ENCODE measurements at places on chromosomes 1 and 21.

DNA sequence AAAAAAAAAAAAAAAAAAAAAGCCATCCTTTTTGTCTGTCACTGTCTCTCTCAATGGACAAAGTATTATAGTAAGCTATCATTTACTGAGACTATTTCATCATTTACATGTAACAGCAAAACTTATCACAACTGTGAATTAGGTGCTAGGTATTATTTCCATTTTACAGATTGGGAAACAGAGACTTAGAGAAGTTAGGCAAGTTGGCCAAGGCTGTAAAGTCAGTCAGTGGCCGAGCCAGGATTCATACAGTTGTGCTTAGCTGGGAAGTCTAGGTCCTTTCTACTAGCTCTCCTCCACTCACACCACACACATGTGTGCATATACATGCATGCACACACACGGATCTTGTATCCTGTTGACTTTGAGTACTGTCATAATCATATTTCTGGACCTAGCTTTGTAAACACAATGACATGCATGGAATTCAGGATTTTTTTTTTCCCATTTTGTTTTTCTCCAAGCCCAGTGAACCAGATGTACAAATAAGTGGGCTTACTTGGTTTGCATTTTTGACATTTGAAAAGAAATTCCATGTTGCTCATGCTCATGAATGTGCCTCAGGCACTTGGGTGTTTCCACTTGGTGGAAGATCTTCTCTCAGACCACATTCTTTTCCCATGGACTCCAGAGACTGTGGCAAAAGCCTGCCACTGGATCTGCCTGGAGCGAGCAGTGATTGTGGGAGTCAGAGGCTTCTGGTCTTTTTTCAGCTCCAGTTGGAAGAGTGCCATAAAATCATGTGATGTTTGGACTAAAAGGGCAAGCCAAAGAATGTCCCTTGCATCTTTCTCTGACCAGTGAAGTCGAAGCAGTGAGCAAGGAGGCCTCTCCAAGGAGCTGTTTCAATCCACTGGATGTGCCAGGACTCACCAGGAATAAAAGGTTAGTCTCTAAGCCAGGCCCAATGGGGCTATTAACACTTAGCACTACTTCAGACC is 61.7 kb upstream of the DNAJC6 start:
- DNase-seq, result no peak

DNA sequence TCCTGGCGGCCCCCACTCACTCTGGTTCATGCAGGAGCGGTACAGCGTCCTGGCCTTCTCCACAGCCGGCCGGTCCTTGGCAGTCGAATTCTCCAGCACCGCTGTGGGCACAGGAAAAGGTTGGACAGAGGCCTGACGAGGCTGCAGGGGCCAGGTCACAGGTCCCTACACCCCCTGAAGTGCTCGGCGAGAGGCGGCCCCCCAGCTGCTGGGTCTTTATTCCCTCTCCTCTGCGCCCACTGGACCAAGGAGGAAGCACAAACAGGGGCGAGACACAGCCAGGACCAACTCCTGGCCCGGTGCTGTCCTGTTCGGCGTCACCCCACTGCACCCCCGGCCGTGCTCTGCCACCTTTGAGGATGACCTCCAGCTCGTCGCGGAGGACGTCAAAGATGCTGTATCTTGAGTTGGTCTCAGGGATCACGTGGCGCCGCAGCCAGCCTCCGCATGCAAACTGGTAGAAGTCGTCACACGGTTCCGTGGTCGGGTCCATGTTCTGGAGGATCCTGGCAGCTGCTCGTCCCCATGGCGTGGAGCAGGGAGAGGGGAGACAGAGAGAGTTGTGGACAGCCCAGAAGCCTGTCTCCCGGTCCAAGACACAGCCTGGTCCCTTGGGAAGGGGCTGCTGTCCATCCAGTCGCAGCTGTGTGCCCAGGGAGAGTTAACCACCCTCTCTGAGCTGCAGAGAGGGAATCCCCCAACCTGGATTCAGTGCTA is 22.9 kb downstream of the PRXL2B start:
- no peak for DNase-seq

GRCh38 chr1:151346082-151346768 is 827 bp downstream of the RFX5 start:
- DNase-seq, result no peak

- DNase-seq, result no peak
These were observed 198.1 kb upstream of the KIAA0040 start for GRCh38 chr1:175390522-175391254.

DNA sequence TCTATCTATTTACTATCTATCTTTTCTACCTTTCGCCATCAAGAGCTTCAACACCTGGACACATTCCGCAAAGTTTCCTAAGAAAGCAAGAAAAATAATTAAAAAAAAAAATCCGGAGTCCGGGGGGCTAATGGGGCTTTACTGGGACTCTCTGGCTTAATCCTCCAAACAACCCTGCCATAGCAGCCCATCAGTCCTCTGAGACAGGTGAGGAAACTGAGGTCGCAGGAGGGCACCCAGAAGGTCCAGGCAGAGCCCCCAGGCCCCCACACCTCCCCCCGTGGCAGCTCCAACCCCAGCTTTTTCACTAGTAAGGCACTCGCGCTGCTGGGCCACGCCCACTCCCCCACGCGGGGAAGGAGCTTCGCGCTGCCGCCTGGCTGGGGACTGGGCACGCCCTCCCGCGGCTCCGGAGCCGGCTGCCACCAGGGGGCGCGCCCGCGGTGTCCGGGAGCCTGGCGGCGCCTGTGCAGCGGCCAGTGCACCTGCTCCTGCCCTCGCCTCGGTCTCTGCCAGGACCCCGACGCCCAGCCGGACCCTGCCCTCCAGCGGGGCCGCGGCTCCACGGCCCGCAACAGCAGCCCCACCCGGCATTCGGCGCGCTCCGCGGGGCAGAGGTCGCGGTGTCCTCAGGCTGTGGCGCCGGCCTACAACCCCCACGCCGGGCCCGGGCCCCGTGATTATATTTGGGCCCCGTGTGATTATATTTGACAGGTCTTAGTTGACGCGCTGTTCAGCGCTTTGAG is 54.1 kb upstream of the SAMD11 start:
- peak; percentile 45 for DNase-seq

- DNase-seq, result no peak
These were observed 45.2 kb upstream of the C1orf198 start for GRCh38 chr1:230913496-230913895.

GRCh38 chr1:52323731-52324130 is 42.3 kb downstream of the CC2D1B start:
- peak; percentile 16 for DNase-seq

GRCh38 chr1:225146478-225146877 is 217.0 kb downstream of the DNAH14 start:
- DNase-seq, result no peak

- DNase-seq, result no peak
These were observed 97.8 kb upstream of the ADGRL2 start for GRCh38 chr1:81702903-81703302.

GRCh38 chr1:93611668-93612067 is 70.0 kb downstream of the BCAR3 start:
- no peak for DNase-seq

DNA sequence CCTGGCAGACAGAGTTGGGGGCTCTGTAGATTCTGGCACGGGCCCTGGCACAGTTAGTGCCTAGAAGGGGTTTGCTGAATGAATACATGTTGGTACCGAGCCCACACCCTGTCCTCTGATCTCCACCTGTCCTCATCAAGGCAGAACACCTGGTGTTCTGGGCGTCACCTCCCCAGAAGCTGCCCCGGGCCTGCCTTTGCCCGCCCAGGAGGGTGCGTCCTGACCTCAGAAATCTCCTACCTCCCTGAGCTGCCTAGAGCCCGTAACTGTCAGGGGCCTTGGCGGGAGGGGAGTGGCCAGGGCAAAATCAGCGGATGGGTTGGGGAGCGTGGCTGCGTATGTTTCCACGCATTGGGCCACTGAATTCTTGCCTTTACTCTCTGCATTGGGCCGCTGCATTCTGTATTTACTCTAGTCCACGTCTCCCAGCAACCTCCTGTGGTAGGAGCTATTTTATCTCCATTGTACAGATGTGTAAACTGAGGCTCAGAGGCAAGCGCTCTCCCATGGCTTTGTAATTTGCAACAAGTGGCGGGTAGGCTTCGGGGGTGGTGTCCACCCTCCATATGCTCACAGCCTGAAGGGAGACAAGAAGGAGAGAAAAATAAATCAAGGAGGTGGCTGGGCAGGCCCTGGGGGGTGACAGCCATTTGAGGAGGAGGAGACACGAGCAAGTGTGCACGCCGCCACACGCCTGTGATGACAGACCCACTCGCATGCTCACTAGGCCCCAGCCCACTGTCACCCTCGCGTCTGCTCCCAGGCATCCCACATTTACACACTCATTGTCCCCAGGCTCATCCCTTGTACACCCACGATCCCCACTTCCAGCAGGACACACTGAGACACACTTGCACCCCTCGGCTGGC is 95.7 kb upstream of the WNT4 start:
- no peak for DNase-seq

- DNase-seq, result no peak
These were observed 144.2 kb downstream of the PTPRU start for GRCh38 chr1:29380532-29380931.

DNA sequence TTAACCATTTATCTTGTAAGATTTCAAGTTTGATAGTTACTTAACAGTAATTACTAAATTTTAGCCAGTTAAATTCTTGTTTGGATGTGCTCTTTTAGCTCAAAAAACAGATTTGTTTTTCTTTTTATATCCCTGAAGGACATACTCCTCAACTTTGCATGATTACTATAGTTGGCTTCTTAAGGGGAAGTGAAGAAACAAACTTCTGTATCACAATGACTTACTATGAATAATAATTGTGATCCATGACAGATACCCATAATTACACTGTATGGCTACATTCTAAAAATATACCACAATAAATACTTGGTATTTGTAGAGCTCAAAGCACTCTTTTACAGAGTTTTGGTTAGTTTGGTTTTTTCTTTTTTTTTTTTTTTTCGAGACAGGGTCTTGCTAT is 55.8 kb downstream of the IARS2 start:
- no peak for DNase-seq

- DNase-seq, result no peak
These were observed 36.9 kb upstream of the PSMG1 start for GRCh38 chr21:39220150-39220549.

DNA sequence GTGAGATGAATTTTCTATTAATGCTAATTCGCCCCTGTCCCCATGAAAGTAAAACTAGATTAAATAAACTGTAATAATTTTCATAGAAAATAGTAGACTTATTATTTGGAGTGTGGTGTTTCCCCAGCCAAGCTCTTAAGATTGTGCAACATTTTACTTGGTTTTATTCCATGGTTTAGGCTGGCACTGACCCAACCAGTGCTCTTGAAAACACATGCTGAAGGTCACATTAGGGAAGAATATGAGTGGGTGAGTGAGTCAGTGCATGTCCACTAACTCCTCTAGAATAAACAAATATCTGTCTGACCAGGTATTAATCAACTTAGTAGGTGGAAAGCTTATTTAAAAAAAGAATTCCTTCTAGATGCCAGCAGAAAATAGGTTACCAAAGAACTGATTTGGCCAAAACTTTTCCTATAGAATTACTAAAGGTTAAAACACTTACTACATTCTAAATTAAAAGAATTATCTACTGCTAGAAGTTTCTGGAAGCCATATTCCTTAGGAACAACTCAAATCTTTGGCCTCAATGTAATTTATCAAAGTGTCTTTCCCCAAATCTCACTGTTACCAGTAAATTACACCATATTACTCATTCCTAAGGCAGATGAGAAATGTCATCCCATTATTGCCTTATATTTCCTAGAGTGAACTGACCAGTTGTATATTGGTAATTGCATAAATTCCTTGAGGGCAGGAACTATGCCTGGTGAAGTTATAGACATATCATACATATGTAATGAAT is 89.7 kb upstream of the RGS1 start:
- peak; percentile 52 for DNase-seq

DNA sequence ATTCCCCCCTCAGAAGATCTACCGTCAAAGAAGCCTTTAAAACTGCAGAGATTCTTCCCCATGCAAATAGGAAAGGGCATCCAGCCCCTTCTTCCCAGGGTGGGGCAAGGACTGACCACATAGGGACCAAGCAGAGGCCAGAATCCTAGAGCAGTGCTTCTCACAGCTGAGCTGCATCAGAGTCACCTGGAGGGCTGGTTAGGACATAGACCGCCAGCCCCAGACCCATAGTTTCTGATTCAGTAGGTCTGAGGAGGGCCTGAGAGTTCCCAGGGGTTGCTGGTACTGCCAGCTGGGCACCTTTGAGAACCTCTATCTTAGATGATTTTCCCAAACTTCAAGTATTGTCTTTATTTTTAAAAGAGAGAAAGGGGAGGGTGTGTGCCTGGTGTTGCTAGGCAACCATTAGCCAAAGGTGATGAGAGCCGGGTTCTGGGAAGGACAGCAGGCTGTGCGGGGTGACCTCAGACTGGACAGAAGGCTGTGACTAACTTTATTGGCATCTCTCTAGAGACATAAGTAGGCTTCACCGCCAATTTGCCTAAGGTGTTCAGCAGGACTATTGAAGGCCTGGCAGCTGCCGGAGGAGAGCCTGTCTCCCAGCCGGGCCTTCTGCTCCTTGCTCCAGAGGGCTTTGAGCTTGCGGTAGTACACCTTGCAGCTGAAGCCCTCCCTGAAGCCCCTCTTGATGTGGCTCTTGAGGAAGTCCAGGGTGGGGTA is 3.0 kb downstream of the SPATA46 start:
- no peak for DNase-seq

- DNase-seq, result no peak
These were observed 46.9 kb upstream of the GOLT1A start for GRCh38 chr1:204260601-204261197.

DNA sequence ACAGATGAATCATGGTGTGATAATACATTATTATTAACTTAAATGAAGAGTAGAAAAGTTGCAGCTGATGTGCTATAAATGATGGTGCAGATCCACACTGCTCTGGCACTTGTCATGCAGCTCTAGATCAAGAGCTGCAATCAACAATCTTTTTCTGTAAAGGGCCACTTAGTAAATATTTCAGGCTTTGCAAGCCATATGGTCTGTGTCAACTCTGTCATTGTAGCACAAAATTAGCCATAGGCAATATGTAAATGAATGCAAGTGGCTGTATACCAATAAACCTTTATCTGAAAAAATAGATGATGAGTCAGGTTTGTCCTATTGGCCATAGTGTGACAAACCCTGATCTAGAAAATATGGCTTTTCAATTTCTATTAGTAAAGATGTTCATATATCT is 66.6 kb downstream of the RGS18 start:
- DNase-seq, result no peak

DNA sequence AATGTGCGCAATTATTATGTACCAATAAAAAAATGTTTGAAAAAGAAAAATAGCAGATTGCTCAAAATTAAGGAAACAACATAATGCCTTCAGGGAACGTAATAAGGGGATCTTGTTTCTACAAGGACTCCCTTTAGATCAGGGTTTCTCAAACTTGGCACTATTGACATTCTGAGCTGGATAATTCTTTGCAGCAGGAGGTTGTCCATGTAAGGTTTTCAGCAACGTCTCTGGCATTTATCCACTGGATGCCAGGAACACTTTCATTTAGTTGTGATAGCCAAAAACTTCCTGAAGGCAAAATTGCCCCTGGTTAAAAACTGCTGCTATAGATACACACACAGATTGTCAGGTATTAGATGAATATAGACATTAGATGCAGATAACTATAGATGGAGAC is 666.7 kb upstream of the ADAMTS5 start:
- no peak for DNase-seq

DNA sequence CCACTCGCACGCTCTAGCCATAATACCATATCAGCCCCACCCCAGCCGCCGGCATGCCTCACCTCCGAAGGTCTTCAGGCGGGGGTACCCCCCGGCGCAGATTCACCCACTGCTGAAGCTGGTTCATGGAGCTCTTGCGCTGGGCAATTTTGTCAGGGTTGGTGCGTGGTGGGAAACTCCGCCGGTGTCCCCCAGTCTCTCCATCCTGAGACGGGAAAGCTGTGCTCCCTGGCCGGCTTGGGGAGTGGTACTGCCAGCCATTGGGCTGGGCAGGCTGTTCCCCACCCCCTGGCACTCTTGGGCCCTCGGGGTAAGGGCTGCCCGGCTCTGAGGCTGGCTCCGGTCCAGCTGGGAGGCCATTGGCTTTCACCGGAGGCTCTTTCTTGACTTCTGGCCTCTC is 45.4 kb upstream of the GOLT1A start:
- no peak for DNase-seq
